ENCODE measurements at places on chromosomes 3 and 15.

DNA sequence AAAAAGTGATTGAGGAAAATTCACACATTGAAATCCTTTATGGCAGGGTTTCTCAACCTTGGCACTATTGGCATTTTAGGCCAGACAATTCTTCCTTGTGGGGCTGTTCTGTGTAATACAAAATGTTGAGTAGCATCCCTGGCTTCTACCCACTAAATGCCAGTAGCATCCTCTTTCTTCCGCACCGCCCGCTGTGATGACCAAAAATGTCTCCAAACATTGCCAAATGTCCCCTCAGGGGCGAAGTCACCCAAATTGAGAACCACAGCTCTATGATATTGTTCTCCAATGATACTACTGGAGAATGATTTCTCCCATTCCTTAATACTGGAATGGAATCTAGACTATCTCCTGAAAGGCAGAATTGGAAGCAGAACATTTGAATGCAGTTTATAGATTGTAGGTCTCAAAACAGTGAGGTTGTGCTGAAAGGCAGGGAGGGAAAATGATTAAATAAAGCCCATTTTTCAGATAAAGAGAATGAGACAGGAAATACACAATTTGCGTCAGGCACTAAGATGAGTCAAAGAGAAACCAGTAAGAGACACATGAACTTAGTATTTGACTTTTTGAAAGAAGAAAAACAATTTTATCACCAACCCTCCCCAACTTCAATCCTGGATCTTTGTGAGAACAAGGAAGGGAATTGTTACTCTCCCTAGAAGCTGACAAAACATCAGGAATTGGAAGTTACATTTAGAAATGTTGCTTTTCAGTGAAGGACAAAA is 101.6 kb upstream of the TNIK start:
- DNase-seq, result no peak

DNA sequence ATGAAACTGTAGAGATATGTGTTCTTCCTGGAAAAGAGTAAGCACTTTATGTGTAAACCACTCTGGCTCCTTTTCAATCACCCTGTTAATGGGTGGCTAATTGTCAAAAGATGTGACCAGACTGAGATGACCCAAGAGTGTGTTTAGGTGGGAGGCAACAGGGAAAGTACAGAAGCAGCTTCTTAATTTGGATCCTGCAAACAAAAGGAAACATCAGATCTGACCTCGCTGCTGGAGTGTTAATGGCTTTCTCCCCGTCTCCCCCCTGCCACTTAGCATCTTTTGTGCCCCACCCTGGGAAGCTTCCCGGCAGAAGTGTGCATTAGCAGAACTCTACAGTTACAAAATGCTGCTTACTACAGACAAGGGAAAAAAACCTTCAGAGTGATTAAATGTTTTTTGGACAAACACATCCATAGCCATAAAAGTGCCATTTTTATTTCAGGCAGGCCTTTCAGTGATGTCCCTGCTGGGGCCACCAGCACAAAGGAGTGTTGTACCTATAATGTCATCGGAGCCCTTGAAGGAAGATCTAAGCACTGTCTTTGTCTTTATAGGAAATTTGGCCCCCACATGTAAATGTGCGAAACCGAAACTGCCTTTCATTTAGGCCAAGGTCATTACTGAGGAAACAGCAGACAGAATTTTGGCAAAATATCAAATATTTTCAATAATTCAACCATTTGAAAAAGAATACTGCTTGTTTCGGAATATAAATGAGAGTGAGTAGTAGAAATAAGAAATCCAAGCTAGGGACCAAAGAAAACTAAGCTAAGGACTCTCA is 311.0 kb downstream of the WDR72 start:
- DNase-seq, result no peak

GRCh38 chr15:81749716-81750375 is 296.0 kb downstream of the MEX3B start:
- DNase-seq, result no peak

DNA sequence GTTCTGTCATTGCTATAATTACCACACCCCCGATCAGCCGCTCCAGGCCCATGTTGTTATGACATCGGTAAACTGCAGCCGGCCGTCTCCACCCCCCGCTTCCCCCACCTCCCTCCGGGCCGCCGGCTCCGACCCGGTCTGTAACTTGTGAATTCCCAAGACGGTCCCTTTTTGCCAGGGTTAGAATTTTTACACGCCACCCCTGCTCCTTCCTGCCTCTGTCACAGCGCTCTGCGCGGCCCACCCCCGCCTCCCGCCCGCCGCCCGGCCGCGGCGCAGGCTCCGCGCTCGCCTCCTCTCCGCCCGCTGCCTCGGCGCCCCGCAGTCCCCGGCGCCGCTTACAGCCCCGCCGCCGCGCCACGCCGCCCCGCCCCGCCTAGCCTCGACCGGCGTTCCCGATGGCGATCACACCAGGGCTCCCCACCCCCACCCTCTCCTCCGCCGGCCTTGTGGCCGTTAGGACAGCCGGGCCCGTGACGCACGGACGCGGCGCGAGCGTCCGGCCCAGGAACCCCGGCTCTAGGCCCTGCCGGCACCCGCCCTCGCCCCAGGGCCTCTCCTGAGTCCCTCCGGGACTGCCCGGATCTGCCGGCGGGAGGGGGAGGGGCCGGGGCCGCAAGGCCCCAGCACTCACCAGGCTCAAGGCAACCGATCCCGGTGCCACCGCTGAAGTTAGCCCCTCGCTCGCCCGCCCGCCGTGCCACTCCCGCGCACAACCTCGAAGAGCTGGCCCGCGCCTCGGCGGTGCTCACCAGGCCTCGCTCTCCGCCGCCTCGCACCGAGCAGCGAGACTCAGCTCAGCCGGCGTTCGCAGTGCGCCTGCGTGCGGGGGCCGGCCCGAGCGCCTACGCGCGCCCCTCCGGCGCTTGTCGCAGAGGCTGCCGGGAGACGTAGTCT is at the start of gene KPNA1:
KPNA1 (minus strand) TSS at position 817 of the 897 bp plus-strand sequence. CDS start 18,374 bp downstream, outside the sequence.
- DNase-seq, result peak; percentile 82

DNA sequence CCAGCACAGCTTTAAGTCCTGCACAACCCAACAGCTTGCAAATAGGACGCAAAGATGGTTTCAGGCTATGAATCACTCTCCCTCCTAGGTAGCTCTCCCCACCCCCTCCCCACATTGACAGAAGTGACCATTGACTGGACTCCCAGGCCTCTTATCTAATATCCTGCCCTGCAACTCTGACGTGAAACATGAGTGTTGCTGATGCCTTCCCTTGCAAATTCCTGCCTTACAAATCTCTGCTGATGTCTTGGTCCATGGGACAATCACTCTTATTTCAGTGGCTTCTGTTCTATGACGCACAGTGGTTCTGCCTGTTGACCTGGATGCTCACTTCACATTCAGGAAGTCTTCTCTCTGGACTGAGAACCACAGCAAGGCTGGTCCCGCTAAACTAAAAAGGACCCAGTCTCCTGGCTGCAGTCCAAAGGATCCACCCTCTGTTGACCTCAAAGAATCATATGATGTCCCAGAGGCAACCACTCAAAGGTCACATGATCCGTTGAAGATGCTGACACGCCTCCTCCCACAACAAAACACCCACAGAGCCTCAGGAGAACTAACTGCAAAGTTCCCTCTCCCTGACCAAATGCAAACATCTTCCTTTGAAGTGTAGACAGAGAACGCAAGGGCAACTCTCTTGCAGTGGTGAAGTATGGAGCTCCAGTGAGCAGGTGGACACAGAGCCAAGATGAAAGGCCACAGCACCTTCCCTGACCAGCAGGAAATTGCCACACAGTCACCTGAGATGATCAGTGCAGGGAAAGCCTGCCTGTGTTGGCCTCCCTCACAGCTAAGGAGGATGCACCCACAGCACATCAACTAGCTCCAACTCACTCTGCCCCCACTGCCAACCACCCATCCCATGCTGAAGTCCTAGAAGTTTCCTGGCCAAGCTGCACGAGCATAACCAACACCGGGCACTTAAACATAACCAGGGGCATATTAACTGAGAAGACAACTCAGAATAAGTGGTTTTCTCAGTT is 112.3 kb downstream of the ADAMTS17 start:
- no peak for DNase-seq

DNA sequence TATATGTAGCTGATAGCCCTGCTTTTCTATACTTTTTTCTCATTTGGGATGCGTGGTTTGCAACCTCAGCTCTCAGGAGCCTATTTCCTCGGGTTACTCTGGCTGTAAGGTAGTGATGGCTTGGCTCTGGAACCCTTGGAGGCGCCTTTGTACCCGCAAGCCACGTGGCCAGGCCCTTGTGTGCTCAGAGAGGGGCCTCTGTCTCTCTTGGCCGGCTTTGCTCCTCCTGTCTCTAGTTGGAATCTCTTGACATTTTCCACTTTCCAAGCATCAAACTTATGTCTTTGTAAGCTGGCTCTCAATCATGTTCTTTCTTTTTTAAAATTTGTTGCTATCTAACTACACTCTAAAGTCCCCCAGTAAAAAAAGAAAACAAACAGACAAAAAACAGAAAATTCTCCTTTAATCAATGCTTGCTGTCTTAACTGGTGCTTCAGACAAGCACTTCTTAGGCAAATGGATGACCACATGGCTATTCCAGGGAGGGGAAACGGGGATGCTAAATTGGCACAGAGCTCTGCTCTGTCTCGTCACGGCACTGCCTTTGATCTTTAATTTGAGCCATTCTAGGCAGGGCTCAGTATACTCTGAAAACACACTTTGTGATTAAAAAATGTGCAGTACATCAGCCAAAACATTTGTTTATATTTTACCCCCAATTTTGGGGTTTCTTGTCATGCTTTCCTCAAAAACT is 180.4 kb upstream of the NR2E3 start:
- no peak for DNase-seq
